ENCODE measurements at places on chromosomes 11 and 22.

- no peak for DNase-seq
Measured at GRCh38 chr11:3802011-3802790, 4.8 kb upstream of the NUP98 start.

DNA sequence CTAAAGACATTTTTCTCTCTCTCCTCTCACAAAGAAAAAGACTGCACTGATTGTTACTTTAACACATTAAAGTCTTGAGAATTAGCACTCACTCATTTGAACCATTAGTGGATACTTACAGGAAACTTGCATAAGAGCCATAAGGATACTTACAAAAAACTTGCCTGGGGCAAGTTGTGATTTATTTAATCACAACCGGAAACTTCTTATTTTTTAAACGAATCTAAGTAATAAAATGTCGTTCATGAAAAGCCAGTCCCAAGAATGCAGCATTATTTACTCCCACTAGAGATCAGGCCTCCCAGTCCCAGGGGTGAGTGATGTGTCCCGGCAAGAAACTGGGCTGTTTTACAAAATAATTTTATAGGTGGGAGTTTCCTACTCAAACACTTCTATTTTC, 59.3 kb upstream of the TTC12 start:
- no peak for DNase-seq

- no peak for DNase-seq
Measured at GRCh38 chr11:108997826-108998225, 333.0 kb downstream of the DDX10 start.

DNA sequence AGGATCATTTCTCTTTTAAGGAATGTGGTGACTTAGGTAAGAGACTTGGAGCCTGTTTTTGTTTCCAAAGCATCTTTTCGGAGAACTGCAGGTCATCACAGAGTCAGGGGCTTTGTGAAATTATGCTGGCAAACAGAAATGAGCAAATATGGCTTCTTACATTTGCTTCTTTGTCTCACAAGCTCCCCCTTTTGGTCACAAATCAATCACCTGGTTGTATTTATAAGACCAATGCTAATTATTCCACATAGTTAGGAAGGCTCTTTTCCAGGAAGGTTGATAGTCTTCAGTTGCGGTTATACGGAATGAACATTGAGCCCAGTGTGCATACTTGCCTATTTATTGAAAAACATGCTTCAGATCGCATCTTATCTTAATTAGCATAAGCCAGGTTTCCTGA, 34.6 kb upstream of the CEP126 start:
- DNase-seq: peak; percentile 12

- no peak for DNase-seq
Measured at GRCh38 chr22:26797910-26798309, 140.5 kb downstream of the MIAT start.

DNA sequence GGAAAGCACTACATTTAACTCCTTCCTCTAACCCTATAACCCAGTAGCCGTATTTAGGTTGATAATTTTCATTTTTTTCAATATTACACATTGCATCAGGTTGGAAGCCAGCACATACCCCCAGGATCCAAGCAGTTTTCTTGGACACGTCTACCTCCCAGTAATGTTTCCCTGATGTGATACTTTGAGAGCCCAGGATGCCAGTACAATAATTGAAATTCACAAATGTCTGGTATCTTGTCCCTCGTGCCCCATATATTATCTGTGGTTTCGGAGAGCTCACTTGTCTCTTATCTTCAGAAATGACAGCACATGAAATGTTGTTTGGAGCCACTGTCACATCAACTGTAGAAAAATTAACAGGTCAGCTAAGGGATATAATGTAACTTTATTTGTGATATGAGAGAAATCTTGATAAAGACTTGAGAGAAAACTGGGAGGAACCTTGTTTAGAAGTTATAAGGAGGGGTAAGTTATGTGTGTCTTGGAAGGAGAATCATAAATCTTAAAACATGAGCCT, 19.8 kb downstream of the TRIM5 start:
- no peak for DNase-seq

- DNase-seq: no peak
Measured at GRCh38 chr11:1701091-1701807, 4.3 kb downstream of the KRTAP5-6 start.

DNA sequence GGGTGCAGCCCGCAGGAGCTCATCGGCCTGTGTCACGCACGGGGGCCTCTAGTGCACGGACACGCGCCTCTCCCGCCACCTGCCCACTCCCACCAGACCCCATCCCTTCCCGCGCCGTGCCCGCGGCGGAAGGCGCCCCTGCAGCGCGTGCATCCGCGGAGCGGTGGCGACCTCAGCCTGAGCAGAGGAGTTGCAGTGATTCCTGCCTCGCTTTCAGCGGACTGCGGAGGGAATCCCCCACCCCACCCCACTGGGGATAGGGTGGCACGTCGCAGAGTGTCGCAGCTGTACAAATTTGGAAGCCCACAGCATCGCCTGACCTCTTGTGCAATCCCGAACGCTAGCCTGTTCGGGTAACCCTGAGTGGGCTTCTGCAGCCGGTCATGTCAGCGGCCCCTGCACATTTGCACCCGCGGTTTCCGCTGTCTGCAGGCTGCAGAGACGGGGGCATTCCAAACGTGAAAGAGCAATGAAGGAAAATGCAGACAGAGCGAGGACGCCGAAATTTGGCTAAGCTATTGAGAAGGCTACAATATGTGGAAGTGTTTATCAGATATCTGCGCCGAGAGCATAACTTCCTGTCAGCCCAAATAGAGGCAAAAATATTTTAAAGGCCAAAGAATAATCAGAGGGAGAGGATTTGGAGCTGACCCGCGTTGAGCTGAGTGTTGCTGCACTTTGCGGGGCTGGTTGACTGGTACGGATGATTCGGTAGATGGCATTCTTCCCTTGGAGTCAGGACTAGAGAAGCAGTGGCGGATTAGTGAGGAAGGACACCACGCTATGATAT, 617 bp upstream of the ARHGAP20 start:
- no peak for DNase-seq

- no peak for DNase-seq
Measured at GRCh38 chr11:27173545-27173944, 132.9 kb downstream of the BBOX1 start.

DNA sequence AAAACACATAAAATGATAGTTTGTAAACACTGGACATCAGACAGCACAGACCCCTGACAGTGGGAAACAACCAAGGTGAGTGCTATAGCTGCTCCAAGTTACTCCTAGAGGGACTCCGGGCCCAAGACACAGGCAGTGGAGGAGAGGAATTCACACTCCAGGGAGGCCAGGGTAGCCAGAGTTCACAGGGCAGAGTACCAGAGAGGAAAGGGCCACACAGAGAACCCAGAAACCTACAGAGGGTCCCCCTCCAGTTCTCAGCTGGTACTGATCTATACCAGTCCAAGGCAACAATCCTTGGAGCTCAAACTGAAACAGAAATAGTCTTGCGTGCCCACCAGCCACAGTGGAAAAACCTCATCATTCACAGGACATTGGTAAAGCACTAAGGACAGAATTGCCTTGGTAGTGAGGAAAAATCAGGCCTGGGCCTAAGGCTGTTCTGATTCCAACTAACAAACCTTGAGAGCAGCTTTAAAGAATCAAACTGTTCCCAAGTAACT, 7.6 kb downstream of the VPS37C start:
- DNase-seq: no peak

- no peak for DNase-seq
Measured at GRCh38 chr11:6404342-6405051, 14.2 kb downstream of the SMPD1 start.

DNA sequence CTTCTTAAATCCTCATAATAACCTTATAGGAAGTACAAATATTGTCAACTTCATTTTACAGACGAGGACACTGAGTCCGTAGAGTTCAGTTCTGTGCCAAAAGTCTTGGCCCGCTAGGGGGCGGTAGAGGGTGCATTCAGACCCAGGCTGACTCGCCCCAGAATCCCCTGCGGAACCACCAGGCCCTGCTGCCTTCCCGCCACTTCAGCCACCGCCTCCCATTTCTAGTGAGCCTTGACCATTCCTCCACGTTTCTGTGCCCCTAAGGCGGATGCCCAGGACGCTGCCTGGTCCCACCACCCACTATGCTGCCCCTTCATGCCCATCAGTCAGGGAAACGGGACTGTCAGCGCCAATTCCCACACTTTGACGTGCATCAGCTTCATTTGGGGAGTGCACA, 19.1 kb downstream of the SYT13 start:
- DNase-seq: no peak

DNA sequence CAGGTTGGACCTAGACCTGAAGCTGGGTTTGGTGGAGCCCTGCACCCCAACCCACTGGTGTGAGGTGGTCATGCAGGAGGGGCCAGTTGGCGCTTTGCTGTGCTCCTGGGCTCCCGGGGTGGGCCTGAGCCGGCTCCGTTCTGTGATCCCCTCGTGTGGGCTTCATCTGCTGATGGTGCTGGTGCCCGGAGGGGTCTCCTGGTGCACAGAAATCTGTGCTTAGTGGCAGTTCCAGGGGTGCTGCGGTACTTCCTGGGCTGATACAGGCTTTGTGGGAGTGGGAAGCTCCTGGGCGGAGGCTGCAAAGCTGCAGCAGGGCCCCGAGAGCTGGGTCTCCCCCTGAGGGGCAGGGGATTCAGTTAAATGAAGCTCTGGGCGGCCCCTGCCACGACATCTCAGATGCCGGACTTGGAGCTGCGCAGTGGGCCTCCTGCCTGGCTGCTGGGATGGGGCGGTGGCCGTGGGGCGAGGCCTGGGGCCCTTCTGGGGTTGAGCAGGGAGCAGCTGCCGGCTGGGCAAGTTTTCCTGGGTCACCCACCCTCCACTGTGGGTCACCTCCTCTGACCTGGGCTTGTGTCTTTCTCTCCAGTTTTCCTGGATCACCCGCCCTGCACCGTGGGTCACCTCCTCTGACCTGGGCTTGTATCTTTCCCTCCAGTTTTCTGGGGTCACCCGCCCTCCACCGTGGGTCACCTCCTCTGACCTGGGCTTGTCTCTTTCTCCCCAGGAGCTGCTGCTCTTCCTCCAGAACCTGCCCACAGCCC, 410.5 kb downstream of the TBC1D22A start:
- peak; percentile 4 for DNase-seq

DNA sequence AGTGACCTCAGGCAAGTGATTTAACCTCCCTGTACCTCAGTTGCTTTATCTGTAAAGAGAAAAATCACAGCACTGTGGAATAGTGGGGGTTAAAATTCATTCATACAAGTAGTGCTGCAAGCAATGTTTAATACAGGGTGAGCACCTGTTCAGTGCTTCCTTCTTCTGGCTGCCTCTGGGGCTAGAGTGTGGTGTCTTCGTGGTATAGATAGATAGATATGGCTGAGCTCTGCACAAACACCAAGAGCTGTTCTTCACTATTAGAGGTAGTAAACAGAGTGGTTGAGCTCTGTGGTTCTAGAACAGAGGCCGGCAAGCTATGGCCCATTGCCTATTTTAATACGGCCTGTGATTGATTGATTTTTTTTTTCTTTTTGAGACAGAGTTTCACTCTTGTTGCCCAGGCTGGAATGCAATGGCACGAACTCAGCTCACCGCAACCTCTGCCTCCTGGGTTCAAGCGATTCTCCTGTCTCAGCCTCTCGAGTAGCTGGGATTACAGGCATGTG, 32.9 kb downstream of the LIMK2 start:
- DNase-seq: no peak

DNA sequence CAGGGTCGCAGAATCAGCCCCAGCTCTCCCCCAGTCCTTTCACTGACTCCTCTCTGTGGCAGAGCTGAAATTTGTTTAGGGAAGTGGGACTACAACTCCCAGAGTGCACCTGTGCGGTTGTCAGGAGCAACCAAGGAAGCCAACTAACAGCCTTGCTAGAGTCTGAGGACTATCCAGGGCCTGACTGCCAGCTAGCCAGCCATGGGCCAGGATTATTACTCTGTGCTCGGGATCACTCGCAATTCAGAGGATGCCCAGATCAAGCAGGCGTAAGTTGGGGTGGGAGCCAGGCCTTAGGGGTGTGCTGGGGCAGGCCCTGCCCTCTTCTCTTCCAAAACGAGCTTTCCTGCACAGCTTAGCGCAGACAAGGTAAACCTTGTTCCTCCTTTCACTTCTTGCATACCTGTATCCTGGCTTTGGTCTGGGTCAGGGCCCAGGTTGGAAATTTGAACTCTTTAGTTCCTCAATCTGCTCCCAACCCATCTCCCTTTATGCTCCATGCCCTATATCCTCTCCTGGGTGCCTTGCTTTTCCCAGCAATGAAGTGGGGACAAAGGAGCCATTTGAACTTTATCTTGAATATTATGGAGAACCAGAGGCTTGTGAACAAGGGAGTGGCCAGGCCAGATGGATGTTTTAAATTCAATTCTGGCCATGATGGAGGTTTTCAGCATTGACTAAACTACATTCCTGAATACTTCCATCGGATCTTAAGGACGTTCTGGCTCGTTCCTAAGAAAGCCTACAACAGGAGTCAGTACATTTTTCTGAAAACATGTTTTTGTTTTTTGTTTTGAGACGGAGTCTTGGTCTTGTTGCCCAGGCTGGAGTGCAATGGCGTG, at the start of gene DNAJB13:
Gene DNAJB13 (plus strand): TSS at position 158 of the 842 bp plus-strand sequence. CDS start 44 bp downstream, at position 202.
- peak; percentile 50 for DNase-seq

GRCh38 chr22:30234786-30235470, 11.6 kb downstream of the LIF start:
- DNase-seq: peak; percentile 69

- no peak for DNase-seq
Measured at GRCh38 chr11:133733631-133734030, 111.7 kb downstream of the SPATA19 start.

- peak; percentile 45 for DNase-seq
Measured at GRCh38 chr11:129815596-129816461, at the start of gene TMEM45B. TSS of gene TMEM45B (plus strand) at chr11:129815848. CDS start at chr11:129852483, 36,635 bp downstream.

DNA sequence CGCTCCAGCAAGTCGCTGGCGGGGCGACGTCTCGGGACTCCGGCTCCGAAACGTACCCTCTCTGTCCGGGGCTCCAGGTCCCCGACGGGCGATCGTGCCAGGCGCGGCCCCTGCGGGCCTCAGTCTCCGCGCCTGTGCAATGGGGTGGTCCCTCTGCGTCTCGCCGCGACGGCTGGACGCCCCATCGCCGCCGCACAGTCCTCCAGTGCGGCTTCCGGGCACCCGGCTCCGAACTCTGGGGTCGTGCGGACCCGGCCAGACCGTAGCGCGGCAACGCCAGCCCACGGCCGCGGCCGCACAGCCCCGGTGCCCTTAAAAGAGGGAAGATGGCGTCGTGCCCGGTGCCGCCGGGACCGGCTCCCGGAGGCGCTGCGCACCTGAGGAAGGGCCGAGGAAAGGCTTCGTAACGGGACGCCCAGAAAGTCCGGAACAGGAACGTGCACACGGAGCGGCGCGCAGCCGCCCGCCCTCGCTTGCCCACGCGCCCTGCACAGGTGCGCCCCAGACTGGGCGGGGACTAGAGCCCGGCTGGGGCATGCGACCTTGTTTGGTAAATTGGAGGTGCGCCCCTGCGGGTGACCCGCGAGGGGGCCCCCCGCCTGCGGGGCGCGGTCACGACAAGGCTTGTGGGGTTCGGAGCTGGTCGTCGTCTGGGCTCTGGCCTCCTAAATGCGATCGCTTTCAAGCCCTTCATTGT, 525 bp downstream of the BIK start:
- peak; percentile 68 for DNase-seq

- no peak for DNase-seq
Measured at GRCh38 chr11:124830749-124831148, 30.5 kb upstream of the MSANTD2 start.

Data from body of pancreas (tissue), 4 donors.